ENCODE measurements at places on chromosomes 7 and 10. TPM values are rescaled to one million over a fixed set of nuclear protein-coding genes. Genes with fewer than 3 reads are reported as not detected.

PSPH gene
- total RNA-seq, result 28.2 TPM

MICU1 gene
- 46.5 TPM for total RNA-seq

PTCD1 gene
- 6.9 TPM for total RNA-seq

COL28A1 gene
- 60.0 TPM for total RNA-seq

FKBP6 gene
- total RNA-seq, result not detected

SPDYE2B gene
- not detected for total RNA-seq

MMP21 gene
- not detected for total RNA-seq

EXOSC1 gene
- 40.8 TPM for total RNA-seq

CH25H gene
- total RNA-seq, result 1.2 TPM

GCK gene
- 2.3 TPM for total RNA-seq

LRIT1 gene
- not detected for total RNA-seq

PLEKHS1 gene
- not detected for total RNA-seq

TMEM184A gene
- 0.66 TPM for total RNA-seq

SEMA4G gene
- 6.6 TPM for total RNA-seq

EPDR1 gene
- 45.7 TPM for total RNA-seq

METTL27 gene
- 9.2 TPM for total RNA-seq

DAGLB gene
- total RNA-seq, result 18.2 TPM

TRIM56 gene
- 18.6 TPM for total RNA-seq

GPR15LG gene
- not detected for total RNA-seq

AP5Z1 gene
- total RNA-seq, result 61.8 TPM

ZNF789 gene
- 7.4 TPM for total RNA-seq

GLI3 gene
- total RNA-seq, result 8.7 TPM

DNA sequence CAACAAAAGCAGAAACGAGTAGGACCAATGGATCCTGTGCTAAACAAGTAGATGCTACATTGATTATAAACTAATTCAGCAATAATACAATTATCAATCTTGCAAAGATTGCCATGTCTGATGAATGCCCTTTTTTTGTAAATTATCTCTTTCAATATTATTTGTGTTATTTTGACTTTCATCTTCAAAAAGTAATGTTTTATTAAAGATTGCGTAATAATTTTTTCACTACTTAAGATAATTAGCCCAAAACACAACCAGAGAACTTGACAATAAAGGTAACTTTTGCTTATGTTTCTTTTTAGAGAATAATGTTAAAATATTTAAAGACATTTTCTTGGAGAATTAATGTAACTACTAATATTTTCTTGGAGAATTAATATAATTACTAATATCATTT is 553.8 kb upstream of the VSTM2A start:
- no peak for DNase-seq

DNA sequence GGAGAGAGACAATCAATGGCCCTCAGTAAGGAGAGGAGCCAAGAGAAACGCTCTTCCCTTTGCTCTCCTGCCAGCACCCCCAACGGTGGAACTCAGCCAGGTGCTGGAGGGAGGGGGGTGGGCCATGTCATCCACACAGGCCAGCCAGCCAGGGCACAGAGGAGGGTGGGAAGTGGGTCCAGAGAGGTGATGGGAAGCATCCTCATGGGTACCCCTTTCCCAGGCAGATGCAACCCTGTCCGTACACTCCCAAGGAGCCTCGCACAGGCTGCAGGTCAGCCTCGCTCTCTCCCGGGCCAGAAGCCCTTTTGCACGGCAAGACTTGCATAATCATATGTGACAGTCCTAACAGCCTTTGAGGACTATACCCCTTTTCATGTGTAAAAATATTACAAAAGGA is 142.0 kb upstream of the NAMPT start:
- DNase-seq, result no peak

DNA sequence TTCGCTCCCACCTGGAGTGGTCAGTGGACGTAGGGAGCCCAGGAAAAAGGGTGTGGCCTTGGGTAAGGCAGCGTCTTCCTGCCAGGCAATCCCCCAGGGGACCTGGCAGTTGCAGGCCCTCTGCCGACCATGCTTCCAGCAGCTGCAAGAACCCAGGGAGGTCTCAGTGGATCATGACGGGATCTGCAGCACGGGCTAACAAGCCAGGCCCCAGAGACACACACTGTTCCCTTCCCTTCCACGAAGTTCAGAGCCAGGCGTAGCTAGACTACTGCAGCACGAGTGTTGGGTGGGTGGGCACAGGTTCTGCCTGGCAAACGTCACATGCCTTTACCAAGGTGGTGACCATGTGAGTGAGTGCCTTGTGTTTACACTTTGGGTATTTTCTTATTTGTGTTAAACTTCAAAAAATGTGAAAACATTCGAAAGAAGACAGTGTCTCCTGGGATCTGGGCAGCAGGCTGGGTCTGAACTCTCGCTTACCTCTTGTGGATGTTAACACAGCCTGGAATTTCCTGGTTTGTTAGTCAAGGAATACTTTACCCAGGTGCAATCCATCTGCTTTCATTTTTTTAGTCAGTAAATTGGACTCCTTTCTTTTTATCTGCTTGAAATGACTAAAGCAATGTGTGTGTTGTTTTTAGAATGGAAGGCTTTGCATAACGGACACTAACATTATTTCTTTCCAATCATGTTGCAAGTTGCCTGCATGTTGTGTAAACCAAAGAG is 48.2 kb upstream of the VIPR2 start:
- no peak for DNase-seq

GRCh38 chr10:11689945-11690736 is 52.0 kb upstream of the ECHDC3 start:
- DNase-seq, result no peak

- DNase-seq, result no peak
Measured at GRCh38 chr10:62380016-62380415, 5.8 kb downstream of the ZNF365 start.

DNA sequence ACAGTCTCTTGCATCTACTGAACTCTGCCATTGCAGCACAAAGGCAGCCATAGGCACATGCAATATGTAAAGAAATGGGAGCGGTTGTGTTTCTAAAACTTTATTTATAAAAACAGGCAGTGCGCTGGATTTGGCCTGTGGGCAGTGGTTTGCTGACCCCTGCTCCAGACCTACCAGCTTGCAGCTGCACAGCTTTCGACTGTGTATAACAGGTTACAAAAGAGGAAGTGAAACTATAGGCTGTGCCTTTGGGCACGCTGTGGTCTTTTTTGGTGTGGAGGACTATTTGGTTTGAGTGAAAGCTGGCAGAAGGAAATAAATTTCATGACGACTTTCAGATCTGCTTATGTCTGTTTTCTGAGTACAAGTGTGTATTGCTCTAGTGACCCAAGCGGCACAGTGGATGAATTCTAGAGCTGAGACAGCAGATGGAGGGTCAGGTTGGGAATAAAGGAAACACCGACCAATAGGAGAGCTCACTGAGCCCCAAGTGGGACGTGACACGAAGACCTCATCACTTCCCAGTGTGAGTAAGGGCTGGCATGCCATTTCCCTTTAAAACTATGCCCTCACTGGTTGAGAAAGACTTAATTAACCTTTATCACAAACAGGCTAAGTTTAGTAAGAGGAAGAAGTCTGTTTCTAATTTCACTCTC is 152.7 kb downstream of the ANK3 start:
- DNase-seq, result no peak

GRCh38 chr10:54607983-54608382 is 193.0 kb downstream of the PCDH15 start:
- no peak for DNase-seq

- DNase-seq, result no peak
Measured at GRCh38 chr10:116274064-116274904, 1.3 kb upstream of the GFRA1 start.

DNA sequence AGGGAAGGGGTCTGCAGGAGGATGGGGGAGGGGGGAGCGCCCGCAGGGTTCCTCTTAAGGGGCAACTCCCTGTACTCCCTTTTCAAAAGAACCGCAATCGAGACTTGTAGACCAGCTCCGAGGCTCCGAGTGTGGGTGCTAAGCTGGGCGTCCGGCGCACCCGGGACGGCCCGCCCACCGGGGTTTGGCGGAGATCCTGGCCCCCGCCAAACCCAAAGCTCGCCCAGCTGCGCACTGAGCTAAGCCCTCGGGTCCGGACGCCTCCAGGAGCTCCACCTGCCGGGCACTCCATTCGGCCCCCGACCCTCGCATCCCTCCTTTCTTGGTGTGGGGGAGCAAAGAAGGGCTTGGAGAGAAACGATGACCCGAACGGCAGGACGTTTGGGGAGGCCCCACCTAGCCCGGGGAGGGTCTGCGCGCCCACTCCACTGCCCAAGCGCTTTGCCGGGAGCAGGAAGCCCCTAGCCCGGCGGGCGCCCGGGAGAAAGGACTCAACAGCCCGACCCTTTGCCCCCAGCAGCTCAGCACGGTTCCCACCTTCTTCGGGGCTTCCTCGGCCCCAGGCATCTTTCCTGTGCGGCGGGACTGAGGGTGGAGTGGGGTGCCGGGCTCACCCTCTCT is 651 bp downstream of the AFAP1L2 start:
- no peak for DNase-seq

- no peak for DNase-seq
Measured at GRCh38 chr10:106473129-106473685, 691.3 kb downstream of the SORCS1 start.

GRCh38 chr7:5284304-5285281 is 1.9 kb downstream of the SLC29A4 start:
- DNase-seq, result no peak

- DNase-seq, result no peak
Measured at GRCh38 chr7:25894002-25894901, 257.7 kb upstream of the NFE2L3 start.

DNA sequence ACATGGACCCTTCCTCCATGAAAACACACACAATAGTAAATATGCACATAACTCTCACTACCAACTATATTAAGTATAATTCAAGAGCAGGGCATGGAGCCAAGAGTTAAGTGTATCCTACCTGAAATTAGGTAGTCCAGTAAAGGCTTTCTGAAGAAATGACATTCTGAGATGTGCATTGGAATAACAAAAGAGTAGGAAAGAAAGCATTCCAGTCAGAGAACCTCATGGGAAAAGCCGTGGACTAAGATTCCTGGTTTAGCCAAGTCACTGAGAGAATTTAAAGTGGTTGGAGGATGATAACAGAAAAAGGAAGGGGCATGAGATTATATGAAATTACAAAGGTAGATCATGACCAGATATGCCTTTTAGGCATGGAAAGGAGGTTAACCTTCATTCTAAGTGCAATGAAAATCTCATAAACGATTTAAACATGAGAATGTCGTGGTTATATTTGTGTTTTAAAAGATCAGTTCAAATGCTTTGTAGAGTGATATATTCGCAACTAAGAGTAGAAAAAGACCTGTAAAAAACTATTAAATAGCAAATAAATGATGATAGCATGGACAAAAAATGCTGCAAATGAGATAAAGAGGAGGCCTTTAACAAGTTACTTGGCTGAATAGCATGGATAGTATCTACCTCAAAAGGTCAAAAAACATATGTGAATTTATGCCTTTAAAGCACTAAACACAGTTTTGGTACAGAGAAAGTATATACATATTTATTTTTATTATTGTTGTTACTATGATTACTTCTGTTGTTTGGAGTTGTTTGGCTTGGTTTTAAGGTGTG is 767.4 kb upstream of the GHITM start:
- no peak for DNase-seq

GRCh38 chr10:72762042-72762441 is 70.1 kb downstream of the MCU start:
- DNase-seq, result no peak

DNA sequence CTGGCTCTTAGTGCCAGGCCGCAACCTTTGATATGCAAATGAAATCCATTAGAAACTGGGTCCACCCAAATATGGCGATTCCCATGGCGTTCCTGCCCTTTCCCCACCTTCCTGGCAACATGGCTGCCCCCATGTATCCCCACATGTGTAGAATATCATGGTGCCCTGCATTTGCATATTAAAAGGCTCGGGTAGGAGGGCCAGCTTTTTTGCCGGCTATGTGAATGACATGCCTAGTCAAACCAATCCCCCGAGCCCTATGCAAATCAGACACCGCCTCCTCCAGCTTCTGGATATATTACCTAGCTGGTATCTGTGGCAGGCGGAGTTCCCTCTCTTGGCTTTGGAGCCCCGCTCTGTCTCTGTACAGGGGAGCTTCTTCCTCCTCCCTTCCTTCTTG is 18.3 kb downstream of the MMS19 start:
- DNase-seq, result no peak

DNA sequence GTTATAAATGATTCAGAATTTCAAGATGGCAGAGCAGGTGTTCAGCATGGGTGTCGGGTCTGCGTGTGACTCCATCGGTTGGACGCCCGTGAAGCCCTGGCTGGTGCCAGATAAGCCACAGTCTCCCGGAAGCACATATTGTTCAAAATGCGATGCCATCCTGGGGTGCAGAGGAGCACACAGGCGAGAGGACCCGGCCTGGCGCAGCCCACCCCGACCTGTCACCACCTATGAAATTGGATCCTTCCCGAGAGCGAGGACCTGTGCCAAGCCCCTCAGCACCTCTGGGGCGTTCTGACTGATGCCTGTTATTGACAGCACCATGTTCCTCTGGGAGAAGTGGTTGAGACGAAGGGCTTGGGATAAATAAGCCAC is 110.1 kb downstream of the ACTR3B start:
- no peak for DNase-seq

- DNase-seq, result no peak
Measured at GRCh38 chr7:139679731-139680594, 97.8 kb downstream of the HIPK2 start.

DNA sequence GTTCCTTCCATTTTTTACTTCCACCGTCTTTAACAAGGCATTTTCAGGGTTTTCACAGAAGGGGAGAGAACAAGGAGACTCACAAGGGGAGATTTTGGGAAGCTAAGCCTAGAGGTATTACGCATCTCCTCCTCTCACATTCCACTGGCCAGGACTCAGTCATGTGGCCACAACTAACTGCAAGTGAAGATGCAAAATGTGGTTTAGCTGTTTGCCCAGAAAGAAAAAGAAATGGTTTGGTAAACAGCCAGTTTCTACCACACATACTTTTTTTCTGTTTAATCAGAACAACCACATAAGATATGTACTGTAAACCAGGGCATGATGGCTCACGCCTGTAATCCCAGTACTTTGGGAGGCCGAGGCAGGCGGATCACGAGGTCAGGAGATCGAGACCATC is 21.4 kb upstream of the HELLS start:
- no peak for DNase-seq

- DNase-seq, result no peak
Measured at GRCh38 chr7:116802144-116802745, 60.1 kb upstream of the CAPZA2 start.

DNA sequence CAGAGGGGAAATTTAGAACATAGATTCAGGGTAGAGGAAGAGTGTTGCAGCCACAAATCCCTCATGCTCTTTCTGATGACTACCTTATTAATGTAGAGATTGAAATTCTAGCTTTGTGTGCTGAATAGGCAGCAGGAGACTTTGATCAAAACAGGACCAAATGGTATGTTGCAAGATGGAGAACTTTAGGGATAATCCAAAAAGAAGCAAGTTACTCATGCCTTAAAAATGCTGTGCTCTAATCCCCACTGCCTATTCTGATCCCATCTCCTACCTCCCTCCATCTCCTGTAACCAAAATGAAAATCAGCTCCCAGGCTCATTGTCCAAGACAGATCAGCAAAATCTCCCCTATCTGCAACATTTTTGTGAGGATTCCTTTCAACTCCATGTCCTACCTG is 31.3 kb downstream of the CH25H start:
- DNase-seq, result no peak

GRCh38 chr10:92846854-92847201 is 1.5 kb upstream of the EXOC6 start:
- DNase-seq, result no peak

- DNase-seq, result no peak
Measured at GRCh38 chr10:32981760-32982159, 23.7 kb upstream of the ITGB1 start.

- DNase-seq, result no peak
Measured at GRCh38 chr10:132590752-132591121, 53.1 kb downstream of the INPP5A start.

- no peak for DNase-seq
Measured at GRCh38 chr10:74799721-74800221, 26.6 kb upstream of the KAT6B start.

GRCh38 chr10:110834629-110835301 is 37.0 kb upstream of the PDCD4 start:
- no peak for DNase-seq

All from tibial nerve (tissue), 4 donors.